ENCODE measurements at places on chromosomes 16 and 17.
A peak's percentile ranks its signal among the peaks of the same experiment; 100 is the strongest.

DNA sequence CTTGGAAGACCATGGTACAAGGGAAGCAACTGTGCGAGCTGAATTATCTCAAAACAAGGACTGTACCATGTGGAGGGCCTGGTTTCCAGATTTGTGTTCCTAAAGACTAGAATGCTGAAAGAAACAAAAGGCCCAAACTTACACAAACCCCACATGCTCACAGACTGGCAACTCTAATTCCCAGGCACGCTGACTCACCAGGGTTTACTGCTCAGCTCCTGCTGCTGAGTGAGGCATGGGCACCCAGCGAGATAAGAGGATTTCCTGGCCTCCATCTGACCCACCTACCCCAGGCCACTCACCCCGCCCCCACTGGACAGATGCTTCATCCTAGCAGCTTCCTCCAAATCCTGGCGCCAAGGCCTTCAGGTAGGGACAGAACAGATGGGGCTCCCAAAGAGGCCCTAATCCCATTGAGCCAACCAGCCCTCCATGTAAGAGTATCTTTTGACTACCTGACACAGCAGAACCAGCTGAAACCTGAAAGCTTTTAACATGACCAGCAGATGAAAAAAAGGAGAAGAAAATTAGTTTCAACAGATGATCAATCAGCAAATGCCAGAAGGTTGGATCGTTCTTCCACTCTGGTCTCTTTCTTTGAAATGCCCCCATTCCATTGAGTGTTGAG, 33.9 kb downstream of the DCUN1D3 start:
- peak; percentile 67 for DNase-seq

- DNase-seq = no peak
Observed at GRCh38 chr17:77507111-77507885, 366.5 kb downstream of the SEC14L1 start.

DNA sequence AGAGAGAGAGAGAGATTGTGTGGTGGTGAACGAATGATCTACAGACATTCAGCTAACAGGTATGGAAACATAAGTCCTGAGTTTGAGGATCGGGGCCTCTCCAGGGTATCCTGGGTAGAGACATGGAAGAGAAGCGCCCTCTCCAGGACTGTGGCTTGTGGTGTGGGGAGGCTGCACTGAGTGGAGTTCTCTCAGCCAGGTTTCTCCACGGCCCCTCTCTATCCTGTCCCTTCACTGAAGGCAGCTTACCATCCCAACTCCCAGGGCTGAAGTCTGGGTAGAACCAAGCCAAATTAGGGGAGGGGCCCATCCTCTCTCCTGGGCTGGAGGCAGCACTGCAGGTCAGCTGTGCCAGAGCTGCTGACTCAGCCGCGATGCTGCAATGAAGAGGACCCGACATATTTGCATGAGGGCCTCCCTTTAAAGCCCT, 6.2 kb downstream of the C1QL1 start:
- DNase-seq = no peak

DNA sequence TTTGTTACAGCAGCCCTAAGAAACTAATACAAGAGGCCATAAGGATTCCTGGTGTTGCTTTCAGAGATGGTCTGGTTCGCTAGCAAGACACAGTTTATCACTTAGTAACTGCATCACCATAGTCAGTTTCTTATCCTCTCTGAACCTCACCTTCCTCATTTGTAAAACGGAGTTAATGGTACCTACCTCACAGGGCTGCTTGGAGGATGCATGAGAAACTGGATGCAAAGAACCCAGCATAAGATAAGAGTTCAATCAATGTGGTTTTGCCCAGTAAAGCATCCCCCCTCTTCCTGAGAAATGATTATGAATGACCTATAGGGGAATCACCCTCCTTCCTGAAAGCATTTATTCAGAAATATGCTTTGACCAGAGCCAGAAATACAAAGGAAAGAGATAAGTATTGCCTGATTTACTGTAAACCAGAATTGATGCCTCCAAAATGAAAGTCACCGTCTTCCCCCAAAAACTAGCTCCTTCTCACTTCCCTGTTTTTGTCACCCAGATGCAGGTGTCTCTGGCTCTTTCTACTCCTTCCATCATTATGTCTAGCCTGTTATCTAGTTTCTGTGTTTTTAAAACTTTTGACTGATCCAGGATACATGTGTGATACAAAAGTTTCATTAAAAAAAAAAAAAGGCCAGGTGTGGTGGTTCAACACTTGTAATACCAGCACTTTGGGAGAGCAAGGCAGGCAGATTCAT, 2.8 kb upstream of the TEFM start:
- no peak for DNase-seq

DNA sequence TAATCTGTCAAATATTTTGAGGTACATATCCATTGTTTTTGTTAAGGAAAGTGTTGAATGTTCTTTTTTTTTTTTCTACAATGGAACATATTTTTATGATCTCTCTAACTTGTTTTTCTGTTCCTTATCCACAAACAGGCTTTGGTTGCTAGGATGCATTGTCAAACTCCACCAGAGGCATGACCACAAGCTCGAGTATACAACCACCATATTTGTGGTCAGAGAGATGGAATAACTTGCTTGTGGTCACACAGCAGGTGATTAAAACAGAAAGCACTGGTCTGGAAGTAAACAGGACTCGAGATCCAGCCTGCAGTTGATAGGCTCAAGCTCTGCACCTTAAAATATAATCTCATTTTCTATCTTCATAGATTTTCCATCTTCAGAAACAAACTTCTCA, 105.8 kb upstream of the ADAMTS18 start:
- DNase-seq = no peak

DNA sequence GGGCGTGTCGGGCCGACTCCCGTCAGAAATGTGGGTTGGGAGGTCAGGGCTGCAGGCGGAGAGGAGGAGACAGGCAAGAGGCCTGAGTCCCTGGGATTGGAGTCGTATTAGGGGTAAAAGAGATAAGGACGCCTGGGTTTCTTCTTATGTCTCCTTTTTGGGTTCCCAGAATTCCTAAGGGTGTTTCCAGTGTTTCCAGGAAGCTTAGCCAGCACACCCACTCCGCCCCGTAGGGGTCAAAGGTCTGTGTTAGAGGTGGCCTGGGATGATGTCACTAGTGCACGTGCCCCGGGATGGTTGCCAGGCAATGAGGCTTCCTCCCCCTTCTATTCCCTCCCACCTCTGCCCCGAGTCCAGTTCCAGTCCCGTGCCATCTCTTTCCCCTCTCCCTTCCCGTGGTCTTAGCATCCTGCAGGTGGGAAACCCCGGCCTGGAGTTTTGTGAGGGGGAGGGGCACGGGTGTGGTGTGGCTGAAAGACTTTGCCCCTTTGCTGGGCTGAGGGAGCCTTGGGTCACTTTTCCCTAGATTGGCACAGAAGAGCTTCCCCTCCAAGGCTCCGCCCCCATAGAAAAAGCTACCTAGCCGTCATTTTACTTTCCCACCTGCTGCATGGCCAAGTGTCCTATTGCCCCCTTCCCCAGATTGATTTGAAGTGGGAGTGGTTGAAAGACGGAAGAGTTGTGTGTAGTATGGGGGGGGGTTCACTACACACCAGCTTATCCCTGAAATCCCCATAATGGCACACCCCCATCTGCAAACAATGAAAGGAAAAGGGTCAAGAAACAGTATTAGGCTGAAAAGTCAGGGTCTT, 2.8 kb downstream of the KDM6B start:
- DNase-seq = peak; percentile 94

- DNase-seq = no peak
Observed at GRCh38 chr16:68179196-68179795, 56.6 kb downstream of the ESRP2 start.

DNA sequence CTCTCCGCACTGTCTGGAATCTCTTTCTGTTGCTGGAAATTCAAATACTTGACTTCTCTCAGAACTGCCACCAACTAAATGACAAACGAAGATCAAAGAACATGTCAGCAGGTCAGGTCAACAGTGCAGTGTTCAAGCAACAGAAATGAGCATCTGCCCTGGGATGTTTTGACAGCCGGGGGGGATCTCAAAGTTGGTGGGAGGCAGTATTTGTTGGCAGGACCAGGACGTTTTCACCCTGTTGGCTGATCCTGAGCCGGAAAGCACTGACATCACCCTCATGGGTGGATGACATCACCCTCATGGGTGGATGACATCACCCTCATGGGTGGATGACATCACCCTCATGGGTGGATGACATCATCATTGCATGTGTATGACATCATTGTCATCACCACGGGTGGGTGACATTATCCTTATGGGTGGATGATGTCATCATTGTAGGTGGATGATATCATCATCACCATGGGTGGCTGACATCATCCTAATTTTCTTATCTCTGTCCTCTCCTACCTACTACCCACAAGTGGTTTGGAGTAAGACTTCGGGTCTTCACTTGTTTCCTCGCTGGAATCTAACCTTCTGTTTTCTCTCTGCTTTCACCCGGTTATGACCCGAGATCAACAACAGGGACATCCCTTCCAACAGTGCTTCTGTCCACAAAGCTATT, 18.9 kb downstream of the DNAH17 start:
- DNase-seq = no peak

DNA sequence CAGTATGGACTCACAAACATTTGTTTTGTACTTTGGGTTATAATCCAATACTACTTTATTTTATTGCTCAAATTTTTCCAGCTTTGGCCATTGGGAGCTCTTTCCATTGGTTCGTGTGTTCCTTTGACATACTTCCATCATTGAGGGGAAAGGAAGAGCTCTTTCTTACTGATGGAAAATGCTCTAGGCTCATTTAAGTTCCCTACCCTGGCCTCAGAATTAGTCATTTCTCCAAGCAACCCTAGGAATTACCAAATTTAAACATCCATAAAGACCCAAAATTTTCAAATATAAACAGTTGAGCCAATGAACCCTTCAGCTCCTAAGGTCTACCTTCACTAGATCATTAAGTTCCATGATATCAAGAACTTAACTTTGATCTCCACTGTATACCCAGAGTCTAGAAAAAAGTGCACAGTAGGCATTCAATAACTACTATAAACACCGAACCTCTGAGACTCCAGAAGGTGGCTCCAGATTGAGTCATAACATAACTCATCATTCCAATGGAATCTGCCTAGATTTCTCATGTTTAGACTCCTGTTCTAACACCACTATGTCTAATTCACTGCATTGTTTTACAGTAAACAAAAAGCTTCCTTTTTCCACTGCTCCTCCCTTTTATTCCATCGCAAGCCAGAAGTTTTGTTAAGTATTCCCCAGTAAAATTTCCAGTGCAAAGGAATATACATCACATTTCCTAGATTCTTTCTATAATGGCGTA, 39.0 kb downstream of the SMURF2 start:
- DNase-seq = no peak

DNA sequence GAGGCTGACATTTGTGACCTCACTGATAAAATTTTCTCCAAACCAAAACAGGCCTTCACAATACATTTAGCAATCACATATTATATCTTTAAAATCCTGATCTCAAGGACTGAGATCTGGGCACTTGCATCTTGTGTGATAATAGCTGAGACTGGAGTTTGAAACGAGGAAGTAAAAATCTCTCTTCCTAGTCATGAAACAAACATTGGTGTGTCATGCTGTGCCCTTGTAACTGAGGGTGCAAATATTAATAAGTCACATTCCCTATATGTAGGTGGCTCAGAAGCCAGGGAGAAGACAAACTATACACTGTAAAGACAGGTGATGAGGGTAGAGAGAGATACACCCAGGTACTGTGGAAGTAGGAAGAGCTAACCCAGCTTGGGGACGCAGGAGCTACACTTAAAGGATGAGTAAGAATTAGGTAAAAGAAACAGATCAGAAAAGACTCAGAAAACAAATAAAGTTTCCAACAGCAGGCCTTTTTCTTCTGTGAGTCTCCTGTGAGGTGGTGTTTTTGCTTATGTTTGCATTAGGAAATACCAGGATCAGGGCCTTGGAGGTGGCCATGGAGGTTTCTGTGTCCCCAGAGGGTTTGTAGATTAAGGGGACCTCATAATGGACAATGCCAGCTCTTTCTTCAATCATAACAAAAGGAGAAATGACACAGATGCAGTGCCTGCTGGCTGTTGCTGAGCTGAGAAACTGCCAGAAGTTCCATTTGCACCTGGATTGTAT, 335.7 kb downstream of the GRIN2A start:
- DNase-seq = no peak

DNA sequence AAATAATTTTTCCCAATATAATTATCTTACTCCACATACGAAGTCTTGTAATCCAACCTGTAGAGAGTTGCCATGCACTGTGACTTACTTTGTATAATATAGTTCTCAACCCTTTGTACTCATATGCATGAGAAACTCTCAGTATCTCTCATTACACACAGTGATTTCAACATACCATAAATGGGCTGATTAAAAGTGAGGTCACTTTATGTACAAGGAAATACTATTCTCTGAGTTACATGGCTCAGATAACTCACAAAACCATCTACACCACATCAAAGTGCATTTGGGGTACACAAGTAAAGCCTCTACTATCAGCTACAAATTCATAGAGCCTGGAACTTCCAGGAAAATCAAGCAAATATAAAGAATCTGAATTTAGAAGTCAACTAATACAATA, 27.9 kb downstream of the SLFN12 start:
- no peak for DNase-seq

GRCh38 chr16:47492428-47493377, 31.6 kb downstream of the PHKB start:
- no peak for DNase-seq

DNA sequence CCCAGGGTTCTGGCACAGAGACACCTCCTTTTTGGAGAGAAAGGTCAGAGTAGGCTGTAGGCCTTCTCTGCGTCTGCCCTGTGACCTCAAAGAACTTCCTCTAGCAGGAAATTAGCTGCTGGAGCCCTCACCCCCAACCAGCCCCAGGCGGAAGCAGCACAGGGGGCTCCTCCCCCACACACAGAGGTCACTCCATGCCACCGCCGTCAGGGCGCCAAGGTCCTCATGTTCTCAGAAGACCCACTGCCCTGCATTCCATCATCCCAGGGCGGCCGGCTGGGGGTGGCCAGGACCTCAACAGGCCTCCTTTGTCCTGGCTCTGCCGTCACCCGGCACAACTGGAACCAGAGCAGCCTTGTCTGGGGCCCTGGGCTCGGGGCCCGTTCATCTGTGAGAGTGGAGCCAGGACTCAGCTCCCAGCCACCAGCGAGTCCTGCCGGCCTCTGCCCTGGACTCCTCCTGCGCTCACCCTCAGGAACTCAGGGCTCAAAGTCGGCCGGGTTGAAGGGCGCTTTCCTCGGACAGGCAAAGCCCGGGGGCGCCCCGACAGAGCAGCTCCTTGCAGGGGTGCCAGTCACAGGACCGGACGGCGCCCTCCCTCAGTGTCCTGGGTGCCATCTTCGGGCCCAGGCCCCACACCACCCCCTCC, 1.2 kb downstream of the TMC6 start:
- DNase-seq = no peak

DNA sequence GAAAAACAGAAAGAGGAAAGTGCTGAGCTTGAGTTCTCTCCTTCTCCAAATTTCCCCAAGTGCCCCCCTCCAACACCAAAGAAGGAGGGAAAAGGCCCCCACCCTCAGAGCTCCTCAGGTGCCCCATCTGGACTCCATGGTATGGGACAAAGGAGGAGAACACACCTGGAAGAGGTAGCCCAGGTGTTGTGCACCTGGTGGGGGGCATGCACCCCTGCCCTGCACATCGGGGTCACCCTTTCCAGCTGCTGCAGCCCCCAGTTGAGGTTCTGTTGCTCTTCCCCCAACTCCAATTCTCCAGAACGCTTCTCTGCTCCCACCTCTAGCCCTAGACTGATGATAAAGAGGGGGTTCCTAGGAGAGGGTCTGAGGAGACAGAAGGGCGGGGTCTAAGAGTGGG, 3.0 kb upstream of the COL1A1 start:
- no peak for DNase-seq

GRCh38 chr17:28474111-28474531, 677 bp downstream of the SLC13A2 start:
- DNase-seq = no peak

GRCh38 chr17:57902800-57903759, 52.1 kb downstream of the CUEDC1 start:
- no peak for DNase-seq
